ENCODE measurements at places on chromosomes 6 and 20.

- DNase-seq, result no peak
These were observed 105.6 kb downstream of the DCDC2 start for GRCh38 chr6:24252280-24252679.

DNA sequence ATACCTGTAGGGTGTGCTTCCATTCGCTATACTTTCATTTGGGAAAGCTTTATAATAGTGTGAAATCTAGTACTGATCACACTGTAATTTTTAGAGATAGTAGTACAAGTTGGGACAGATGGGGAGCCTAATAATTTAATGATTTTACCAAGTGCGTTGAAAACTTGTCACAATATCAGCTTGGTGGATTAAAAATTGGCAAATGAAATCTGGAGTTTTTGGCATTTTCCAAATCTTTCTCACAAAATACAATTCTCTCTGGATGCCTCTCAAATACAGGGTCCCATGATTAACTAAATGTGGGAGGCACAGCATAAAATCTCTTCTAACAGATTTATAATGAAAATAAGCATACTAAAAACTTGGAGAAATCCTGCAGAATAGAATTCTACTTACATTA lies 96.4 kb downstream of the PLCB4 start:
- DNase-seq, result no peak

DNA sequence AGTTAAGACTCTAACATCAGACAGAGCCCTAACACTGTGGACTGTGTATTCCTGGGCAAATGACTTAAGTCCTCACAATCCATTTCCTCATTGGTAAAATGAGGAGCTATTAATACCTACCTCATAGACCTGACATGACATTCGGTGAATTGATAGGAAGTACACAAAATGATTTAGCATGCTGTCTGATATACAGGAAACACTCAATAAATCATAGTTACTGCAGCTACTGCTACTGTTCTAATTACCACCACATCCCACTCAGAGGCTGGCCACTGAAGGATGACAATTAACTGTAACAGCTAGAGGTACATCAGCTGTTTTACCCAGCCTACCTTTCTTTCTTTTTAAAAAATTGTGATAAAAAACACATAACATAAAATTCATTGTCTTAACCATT lies 87.7 kb downstream of the PLCG1 start:
- DNase-seq, result no peak

- no peak for DNase-seq
These were observed 5.9 kb upstream of the VSTM2L start for GRCh38 chr20:37896932-37897548.

DNA sequence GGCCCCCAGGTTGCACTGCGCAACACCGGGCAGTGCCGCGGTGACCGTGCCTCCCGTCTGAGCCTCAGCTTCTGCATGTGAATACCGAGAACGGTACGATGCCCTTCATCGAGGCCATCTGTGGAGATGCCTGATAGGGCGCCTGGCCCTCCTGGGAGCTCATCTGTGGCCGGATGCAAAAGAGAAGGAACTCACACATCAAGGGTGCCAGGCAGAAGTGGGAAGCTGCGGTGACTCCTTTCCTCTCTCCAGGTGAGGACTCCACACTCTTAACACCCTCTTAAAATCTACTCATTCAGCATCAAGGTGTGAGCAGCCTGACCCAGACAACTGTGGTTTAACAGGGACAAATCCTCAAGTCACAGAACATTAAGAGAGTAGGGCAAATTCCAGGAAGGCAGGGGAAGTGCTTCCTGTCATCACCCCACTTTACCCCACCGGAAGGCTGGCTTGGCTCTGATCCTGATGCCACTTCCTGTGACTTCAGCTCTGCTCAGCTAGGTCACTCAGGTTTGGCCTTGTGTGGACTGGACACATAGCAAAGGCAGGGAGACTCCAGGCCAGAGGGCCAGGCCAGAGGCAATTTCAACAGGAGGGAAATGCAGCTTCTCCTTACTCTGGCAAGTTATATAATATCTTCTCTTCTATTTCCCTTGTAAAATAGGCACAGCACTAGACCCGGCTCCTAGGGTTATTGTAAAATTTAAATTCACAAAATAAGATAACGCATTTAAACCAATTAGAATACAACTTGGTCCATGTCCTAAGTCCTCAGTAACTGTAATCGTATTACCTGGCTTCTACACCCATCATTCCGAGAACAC lies 69.4 kb downstream of the CPNE5 start:
- DNase-seq, result no peak

- no peak for DNase-seq
These were observed 24.5 kb downstream of the SIRPB1 start for GRCh38 chr20:1595333-1595732.

DNA sequence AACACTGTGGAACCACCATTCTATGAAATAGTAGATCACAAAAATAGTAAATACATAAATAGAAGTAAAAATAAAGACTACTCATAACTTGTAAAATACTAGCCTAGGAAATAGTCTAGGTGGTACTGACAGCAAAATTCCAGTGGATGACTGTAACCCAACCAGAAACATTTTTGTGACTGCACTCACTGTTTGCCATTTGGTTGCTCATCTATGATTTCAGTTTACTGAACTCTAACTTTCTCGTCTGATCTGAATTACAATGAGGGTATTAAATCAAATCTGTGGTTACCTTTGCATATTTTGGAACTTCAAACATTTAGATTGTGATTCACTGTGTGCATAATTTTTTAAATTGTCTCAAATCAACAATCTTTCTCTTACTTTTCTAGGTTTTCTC lies 151.1 kb downstream of the KHDC1L start:
- no peak for DNase-seq

GRCh38 chr6:134080171-134080795 lies 27.9 kb upstream of the SLC2A12 start:
- no peak for DNase-seq

GRCh38 chr6:26045928-26046368 lies 41.3 kb upstream of the HFE start:
- DNase-seq, result no peak

GRCh38 chr6:21263531-21264287 lies 329.8 kb upstream of the SOX4 start:
- no peak for DNase-seq

DNA sequence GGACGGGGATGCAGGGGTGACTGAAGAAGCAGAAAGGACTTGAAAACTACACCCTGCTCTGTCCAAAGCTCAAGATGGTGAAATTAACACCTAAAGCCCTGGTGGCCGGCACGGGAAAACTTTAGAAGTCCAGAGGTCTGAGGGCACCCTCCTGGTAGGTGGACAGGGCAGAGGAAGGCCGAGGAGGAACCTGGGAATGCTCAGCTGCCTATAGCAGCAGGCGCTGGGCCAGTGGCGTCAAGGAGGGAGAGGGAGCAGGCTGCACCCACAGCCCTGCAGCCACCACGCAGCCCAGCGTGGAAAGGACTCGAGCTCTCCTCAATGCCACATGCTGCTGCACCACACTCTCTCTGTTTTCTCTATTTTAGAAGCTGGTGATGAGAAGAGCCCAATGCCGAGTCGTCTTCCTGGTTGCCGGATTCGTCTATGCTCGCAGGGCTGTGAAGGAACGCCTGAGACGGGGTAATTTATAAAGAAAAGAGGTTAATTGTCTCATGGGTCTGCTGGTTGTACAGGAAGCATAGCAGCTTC lies 248.3 kb upstream of the AFDN start:
- no peak for DNase-seq

DNA sequence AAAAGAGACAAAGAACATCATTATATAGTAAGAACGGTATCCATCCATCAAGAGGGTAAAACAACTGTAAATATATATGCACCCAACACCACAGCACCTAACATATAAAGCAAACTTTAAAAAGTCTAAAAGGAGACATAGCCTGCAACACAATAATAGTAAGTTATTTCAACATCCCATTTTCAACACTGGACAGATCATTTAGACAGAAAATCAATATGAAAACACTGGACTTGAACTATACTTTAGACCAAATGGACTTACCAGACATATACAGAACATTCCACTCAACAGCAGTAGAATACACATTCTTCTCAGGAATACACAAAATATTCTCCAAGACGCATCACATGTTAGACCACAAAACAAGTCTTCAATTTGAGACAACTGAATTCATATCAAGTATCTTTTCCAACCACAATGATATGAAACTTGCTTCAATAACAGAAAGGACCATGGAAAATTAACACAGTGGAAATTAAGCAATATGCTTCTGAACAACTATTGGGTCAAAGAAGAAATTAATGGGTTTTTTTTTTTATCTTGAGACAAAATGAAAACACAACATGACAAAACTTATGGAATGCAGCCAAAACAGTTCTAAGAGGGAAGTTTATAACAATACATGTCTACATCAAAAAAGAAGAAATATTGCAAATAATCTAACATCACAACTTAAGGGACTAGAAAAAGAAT lies 23.9 kb upstream of the ASF1A start:
- no peak for DNase-seq

- DNase-seq, result no peak
These were observed 117.9 kb downstream of the CDH4 start for GRCh38 chr20:61369731-61370520.

GRCh38 chr6:165266191-165266590 lies 43.2 kb downstream of the C6orf118 start:
- no peak for DNase-seq

GRCh38 chr20:62463651-62464424 lies 12.0 kb downstream of the GATA5 start:
- no peak for DNase-seq

- DNase-seq, result no peak
These were observed 320.2 kb upstream of the SULF2 start for GRCh38 chr20:48105526-48105925.

- DNase-seq, result no peak
These were observed 57.8 kb upstream of the TPD52L1 start for GRCh38 chr6:125095580-125096301.

GRCh38 chr6:2911171-2911570 lies 8.1 kb upstream of the SERPINB9 start:
- no peak for DNase-seq

DNA sequence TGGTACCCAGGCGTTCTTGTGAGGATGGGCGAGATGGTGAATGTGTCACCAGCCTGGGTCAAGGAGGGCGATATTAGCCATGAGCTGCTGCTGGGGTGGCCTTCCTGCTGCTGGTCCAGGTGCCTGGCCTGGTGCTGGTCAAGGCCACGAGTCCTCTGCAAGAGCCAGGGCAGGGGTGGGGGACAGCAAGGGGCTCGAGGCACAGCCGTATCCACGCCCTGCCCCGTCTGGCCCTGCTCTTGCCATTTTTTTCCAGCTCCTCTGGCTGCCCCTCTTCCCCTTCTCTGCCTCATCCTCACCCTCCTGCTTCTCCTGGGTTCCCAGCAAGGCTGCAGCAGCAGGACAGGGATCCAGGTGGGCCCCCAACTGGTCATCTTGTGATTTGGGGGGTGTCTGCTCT lies 51.2 kb downstream of the CDH4 start:
- DNase-seq, result no peak

- DNase-seq, result no peak
These were observed 5.0 kb downstream of the LEMD2 start for GRCh38 chr6:33783781-33784520.

DNA sequence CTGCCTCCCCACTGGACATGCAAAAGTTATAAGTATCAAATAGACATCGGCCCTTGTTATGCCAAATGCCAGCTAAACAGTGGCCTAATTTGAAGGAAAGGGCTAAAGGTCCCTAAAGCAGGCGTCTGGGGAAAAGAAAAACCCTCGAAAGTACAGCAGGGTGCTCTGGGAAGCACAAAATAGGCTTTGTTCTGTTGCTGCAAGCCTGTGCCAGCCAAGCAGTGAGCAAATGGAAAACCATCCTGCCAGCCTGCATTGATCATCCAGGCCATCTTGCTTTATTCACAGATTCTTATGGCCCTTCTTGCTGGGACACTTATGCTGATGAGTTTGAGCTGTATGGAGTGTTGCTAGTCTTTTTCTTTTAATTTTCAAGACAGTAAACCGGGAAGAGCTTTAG lies 62.2 kb upstream of the PLEKHG1 start:
- DNase-seq, result no peak

DNA sequence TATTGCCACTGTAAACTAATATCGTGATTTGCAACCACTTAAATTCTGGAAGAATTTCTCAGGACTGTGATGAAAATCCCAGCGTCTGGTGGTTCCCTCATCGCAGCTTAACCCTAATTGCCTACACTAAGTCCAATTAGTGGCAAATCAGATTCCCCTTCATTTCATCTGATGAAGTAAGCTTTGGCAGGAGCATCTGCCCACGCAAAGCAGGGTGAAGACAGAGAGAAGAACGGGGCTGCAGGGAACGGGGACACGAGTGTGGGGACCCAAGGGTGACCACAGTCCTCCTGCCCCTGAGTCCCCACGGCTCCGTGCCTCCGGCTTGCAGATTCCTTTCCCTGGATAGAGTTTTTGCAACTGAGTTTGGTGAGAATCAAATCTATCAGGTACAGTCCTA lies 159.5 kb downstream of the LY86 start:
- no peak for DNase-seq

DNA sequence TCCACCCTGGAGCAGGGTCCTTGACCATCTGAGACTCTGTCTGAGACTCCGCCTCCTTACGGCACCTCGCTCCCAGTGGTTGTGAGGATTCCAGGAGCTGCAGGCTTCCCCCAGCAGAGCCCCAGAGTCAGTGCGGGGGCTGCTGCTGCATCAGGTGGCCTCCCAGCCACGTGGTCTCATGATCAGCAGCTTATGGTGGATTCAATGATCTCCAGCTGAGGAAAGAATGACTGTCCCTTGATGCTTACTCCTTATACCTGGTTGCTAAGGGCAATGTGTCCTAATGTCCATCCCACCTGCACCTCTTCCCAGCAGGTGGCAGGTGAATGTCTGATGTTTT lies 40.0 kb downstream of the SLC22A1 start:
- no peak for DNase-seq

- no peak for DNase-seq
These were observed 75.8 kb downstream of the PREP start for GRCh38 chr6:105326833-105327770.

GRCh38 chr6:45084257-45084656 lies 243.9 kb upstream of the RUNX2 start:
- no peak for DNase-seq

GRCh38 chr6:110617057-110617456 lies 140.6 kb upstream of the SLC22A16 start:
- no peak for DNase-seq

Measured in effector CD4-positive, alpha-beta T cell (primary cell).